Femur (tissue), 1 donor: ENCODE measurements at places on chromosomes 16 and 17.

DNA sequence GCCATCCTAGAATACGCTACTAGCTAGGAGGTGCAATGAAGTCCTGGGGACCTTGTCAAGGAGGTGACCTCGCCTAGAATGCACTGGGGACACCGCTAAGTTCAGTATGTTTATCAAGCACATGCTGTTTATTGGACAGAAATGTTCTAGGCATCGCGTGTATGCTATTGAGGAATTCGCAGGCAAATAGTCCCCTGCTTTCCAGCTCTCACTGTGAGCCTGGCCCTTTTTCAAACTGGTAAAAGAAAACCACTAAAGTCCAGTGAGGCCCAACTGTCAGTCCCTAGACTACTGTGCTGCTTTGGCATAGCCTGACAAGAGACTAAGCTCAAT is 1.2 kb upstream of the FAM222B start:
- DNase-seq: no peak

- DNase-seq: no peak
Observed at GRCh38 chr17:4199818-4200402, 56.9 kb downstream of the CYB5D2 start.

- peak; percentile 74 for DNase-seq
Observed at GRCh38 chr17:4004517-4005295, 40.5 kb upstream of the ATP2A3 start.

GRCh38 chr16:57489229-57489628 is 2.9 kb upstream of the DOK4 start:
- DNase-seq: no peak

GRCh38 chr17:8079291-8080207 is 8.0 kb downstream of the ALOX12B start:
- DNase-seq: peak; percentile 79

- DNase-seq: no peak
Observed at GRCh38 chr17:63437287-63438091, 8.6 kb downstream of the CYB561 start.

GRCh38 chr17:65035191-65035590 is 21.3 kb downstream of the GNA13 start:
- DNase-seq: no peak

GRCh38 chr17:78665952-78666920 is 89.0 kb upstream of the DNAH17 start:
- DNase-seq: peak; percentile 45

- no peak for DNase-seq
Observed at GRCh38 chr17:66493283-66494019, 191.0 kb downstream of the PRKCA start.
